CD4-positive, alpha-beta T cell (primary cell): ENCODE measurements at places on chromosomes 1 and 21. TPM values are rescaled to one million over a fixed set of nuclear protein-coding genes. Genes with fewer than 3 reads are reported as not detected.

- peak; percentile 70 for DNase-seq
Measured at GRCh38 chr1:10755970-10756521, 40.4 kb downstream of the CASZ1 start.

- DNase-seq, result no peak
Measured at GRCh38 chr1:164602101-164602422, 43.1 kb downstream of the PBX1 start.

DNA sequence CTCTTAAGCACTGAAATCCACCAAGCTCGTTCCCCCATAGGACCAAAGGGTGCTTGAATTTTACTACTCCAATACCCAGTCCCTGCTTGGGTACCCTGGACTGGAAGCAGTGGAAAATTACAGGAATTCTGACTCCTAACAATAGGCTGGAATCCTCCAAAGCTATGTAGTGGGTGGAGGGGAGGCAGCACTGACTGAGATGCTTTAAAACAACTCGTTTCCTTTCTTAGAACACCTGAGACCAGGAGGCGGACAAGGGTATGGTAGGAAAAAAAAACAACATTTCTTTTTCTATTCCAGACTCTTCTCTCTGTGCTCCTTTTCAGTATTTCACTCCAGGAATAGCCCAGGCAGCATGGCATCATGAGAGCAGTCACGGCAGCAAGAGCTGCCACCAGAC, 2.3 kb downstream of the PEF1 start:
- DNase-seq, result no peak

COX20 gene
- total RNA-seq, result 16.8 TPM

GRCh38 chr1:151990856-151991198, 2.8 kb downstream of the S100A10 start:
- DNase-seq, result no peak

DNA sequence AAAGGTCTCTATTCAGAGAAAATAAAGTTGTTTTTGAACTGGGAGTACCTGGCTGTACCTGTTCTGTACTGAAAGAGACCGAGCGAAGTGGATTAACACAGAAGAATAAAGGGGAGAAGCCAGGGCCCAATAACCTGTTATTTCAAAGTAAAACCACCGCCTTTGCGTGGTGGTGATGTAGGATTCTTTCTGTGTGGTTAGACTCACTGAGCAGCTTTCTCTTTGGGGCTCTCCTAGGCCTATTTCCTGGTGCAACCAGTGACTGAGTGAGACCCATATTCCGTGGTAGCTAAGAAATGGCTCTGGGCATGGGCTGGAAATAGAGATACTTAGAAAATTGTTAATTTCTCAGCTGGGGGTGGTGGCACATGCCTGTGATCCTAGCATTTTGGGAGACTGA, 99.9 kb downstream of the XCL2 start:
- DNase-seq, result no peak

GRCh38 chr1:82045221-82045620, 244.5 kb downstream of the ADGRL2 start:
- DNase-seq, result no peak

DNA sequence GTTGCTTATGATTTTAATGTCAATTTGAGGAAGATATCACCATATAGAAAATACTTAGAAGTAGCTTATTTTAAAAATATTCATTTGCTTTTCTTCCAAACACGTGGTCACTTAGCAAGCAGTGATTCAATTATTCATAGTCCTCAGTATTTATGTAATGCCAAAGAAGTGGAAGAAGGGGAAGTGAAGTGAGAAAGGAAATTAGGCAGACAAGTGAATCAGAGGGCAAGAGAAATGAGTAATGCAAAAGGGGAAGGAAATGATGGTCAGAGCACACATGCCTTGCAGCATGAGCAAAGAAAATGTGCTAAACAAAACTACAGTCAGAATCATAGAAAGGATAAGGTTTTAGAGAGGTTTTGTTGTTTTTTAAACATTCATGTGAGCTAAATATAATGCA, 31.8 kb downstream of the SDCCAG8 start:
- DNase-seq, result peak; percentile 8

DNA sequence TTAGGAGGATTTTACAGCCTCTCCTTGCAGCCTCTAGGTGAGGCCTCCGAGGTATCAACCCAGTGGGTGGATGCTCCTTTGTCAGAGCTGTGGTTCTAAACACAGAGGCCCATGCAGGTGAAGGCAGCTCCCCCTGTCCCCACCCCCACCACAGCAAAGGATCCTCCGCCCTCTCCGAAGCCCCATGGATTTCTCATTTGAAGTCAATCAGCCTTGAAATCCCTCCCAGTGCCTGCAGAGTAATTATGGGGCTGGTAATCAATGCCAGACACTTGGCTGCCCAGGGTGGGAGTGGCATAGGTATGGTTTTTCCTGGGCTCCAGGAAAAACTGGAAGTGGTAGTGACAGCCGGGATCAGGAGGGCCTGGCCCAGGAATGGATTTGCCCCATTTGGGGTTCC, 119.5 kb upstream of the CSF3R start:
- no peak for DNase-seq

TBX15 gene
- not detected for total RNA-seq

GRCh38 chr1:154433161-154433764, 28.1 kb downstream of the IL6R start:
- DNase-seq, result peak; percentile 62

UBXN10 gene
- 0.22 TPM for total RNA-seq

DNA sequence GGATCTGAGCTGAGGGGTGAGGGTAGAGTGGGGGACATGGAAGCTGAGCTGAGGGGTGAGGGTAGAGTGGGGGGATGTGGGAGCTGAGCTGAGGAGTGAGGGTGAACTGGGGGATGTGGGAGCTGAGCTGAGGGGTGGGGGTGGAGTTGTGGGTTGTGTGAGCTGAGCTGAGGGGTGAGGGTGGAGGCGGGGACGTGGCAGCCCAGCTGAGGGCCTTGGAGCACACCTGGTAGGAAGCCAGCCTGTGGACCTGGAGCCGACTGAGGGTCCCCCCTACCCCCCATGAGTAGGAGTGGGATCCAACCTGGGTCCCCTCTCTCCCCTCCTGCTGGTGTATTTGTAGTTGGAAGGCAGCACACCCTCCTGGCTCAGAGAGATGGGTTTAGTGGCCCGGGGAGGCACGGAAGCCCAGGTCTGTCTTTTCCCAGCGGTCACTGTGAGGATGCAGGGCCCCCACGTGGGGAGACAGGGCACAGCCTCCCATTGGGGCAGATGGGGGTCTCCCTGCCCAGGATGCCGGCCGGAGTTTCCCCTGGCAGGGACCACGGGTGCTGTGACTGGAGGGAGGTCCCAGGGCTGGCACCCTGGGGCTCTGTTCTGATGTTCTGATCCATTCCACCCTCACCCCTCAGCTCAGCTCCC, 13.2 kb upstream of the NPHP4 start:
- DNase-seq, result peak; percentile 7

DNA sequence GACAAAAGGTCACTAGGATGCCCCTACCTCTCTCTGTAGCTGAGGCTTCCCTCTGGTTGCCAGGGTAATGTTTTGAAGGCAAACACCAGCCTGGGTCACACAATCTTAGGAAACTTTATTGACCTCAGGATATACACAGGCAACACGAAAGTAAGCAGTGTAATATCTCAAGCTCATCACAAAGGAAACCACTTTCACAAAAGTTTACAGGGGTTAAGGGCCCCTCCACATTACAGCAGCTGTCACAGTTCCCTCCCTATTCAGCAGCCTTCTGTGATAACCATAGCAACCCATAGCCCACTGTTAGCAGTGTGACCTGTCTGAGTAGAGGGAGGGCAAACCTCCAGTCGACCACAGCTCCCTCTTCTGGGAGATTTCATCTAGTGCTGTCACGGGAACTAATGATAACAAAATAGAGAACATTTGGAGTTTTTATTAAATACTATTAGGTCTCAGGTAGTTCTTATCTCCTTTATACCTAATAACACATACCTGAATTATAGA, 149.8 kb downstream of the PTPRC start:
- DNase-seq, result no peak

- DNase-seq, result no peak
Measured at GRCh38 chr21:41786509-41786987, 19.7 kb upstream of the RIPK4 start.

TIMM17A gene
- 46.2 TPM for total RNA-seq

- DNase-seq, result no peak
Measured at GRCh38 chr1:229124520-229125124, 146.3 kb upstream of the RAB4A start.

GRCh38 chr1:51948491-51948915, 42.0 kb downstream of the RAB3B start:
- DNase-seq, result no peak

DLGAP3 gene
- total RNA-seq, result 0.44 TPM

DNA sequence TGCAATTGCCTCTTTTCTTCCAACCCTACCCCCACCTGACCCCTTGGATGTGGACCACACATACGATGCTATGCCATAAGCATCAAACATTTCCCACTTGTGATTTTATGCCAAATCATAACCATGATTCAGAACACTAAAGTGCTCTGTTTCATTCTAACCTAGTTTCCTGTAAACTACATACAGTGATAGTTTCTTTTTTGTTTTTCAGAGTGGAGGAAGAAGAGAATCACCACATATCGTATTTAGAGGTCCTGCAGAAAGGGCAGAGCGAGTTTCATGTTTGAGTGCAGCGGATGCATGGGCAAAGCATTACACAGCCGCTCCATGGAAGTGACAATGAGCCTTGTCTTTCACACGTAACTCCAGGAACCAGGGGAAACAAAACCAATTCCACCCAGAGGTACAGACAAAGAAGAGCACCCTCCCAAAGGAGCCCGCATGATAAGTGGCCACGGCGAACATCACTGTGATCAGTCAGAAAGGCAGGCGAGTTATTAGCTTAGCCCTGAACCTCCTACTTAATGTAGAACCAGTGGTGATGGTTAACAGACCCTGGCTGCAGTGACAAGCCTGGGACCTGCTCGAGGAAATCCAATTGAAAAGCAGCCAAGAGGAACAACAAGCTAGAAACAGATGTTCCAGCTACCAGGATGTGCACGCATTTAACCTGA, 64.0 kb upstream of the ZNF281 start:
- DNase-seq, result peak; percentile 44

- DNase-seq, result no peak
Measured at GRCh38 chr1:233518344-233518743, 95.6 kb upstream of the KCNK1 start.

GRCh38 chr1:107169615-107170014, 28.8 kb downstream of the NTNG1 start:
- DNase-seq, result no peak

DNA sequence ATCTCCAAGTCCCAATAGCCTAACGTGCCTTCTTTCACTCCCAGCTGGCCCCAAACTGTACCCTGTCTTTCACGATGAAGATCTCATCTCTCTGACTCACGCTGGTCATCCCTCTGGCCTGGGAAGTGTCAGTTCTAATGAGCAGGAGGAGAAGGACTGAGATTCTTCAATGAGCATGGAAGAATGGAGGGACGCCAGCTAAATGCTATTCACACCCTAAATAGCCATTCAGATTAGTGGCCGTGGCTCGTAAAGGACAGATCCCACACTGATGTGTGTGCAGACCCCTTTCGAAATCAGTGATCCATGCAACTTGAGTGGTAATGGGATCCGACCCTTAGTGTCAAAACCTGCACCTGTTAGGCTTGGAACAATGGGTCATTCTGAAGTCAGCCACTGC, 75.9 kb upstream of the SMYD2 start:
- DNase-seq, result no peak

AK5 gene
- 32.0 TPM for total RNA-seq

DNA sequence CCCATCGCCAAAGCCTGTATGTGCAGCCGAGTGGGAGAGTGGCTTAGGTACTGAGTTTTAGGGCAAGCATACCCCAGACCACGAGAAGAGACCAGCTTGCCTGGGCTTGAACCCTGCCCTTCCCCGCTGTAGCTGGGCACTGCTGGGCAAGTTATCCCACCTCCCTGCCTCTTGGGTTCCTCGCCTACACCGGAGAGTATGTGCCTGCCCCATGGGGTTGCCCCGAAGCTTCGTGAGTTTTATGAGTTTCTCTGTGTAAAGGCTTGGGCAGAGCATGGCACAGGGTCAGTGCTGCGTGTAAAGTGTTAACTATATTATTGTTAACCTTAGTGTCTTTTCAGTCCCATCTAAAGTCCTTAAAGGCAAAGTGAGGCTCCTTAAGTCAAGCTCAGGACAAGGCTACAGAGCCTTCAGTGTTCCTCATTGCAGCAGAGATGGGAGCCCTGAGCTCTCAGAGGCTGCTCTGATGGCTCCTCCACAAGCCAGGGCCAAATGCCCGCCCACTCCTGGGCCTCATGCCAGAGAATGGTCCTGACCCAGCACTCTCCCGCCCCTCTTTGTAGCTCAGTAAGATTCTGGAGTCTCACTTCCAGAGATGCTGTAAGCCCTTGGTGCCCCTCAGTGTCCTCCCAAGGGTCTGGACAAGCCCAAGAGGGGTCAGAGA, 37.0 kb upstream of the KCNA10 start:
- DNase-seq, result no peak

GRCh38 chr1:54225986-54226559, 26.1 kb downstream of the MRPL37 start:
- no peak for DNase-seq

EXO5 gene
- 4.9 TPM for total RNA-seq

JAM2 gene
- not detected for total RNA-seq

DNA sequence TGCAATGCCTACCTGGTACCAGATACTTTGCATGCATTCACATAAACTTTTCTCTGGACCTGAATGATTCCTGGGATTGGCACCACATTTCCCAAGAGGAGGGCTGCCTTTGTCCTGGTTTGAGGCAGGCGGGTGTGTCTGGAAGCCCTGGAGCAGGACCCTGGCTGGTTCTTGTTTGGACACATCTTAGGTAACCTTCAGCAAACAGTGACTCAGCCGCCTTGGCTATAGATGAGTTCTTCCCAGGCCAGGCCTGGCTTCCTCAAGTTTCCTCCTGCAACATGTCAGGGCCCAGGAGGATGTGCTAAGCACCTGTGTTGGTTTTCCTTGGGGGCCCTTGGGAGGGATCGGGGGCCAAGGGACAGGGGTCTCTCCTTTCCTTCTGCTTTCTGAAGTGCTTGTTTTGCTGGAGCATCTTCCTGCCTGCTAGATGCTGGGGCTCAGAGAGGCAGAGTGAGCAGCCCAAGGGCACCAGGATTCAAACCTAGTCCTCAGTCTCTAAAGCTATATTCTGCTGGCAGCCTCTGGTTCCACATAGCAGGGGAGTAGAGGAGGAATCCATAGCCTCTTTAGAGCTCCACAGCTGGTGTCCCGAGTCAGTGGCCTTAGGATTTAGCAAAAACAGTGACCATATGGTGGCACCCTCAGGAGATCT, 38.2 kb downstream of the PAX7 start:
- DNase-seq, result no peak

GRCh38 chr1:21639594-21640041, 29.5 kb downstream of the RAP1GAP start:
- DNase-seq, result no peak

- no peak for DNase-seq
Measured at GRCh38 chr1:59163268-59164092, 133.4 kb upstream of the FGGY start.

KDM1A gene
- 42.4 TPM for total RNA-seq

G0S2 gene
- total RNA-seq, result 6.8 TPM

DNA sequence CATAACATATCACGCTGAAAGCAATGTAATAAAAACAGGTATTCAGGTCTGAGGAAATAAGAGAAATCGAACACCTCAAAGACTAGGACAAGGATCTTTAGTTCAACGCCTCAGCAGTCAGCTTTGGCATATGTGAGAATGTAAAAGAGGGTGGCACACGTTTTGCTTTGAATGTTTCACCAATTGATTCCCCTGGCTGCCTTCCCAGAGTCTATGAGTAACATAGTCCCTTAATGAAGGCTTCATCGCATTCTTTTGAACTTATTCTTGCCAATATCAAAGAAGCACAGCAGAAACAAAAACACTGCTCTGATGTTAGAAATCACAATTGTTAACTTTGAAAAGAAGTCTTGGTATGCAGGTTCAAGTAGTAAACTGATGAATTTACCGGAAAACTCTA, 764.8 kb downstream of the ADGRL2 start:
- DNase-seq, result no peak
